ENCODE measurements at places on chromosomes 2 and 18. TPM values are rescaled to one million over a fixed set of nuclear protein-coding genes. Genes with fewer than 3 reads are reported as not detected.

- DNase-seq: no peak
These were observed 45.6 kb upstream of the RNU4ATAC start for GRCh38 chr2:121485039-121485438.

CYP27A1 gene
- total RNA-seq: 17.0 TPM

GRCh38 chr2:28621172-28622100 lies 125.6 kb downstream of the PLB1 start:
- peak; percentile 67 for DNase-seq

DNA sequence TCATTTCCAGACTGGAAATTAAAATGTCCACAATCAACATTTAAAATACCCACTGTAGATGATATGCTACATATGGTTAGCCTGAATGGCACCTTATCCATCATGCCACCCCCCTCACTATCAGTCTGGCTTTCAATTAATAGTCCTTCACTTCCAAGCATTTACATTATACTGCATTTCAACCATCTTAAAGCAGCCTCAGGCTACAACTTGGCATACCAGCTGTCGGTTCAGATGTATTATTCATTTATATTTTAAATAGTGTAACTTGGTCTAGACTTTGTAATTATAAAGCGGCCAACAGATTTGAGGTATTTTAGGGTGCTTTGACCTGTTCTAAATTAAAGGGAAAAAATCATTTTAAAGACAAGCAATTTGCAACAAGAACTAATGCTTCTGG lies 2.6 kb downstream of the GCG start:
- DNase-seq: no peak

SLC16A14 gene
- total RNA-seq: 3.4 TPM

DNA sequence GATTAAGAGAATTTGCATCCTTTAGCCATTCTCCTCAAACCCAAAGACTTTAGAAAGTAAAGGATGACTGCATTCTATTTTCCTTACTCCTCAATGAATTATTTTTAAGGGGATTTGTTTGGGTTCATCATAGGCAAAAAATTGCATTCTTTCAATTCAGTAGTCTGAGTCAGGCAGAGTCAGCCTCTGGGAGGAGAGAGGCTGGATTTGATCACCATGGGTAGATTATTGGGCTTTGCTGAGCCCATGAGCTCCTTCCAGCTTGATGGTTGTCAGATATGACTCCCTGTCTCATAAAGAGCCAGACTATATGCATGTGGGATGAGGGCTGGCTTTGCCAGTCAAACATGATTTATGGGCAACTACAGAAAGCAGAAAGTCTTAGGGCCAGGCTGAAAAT lies 101.2 kb downstream of the KCNS3 start:
- DNase-seq: no peak

DNA sequence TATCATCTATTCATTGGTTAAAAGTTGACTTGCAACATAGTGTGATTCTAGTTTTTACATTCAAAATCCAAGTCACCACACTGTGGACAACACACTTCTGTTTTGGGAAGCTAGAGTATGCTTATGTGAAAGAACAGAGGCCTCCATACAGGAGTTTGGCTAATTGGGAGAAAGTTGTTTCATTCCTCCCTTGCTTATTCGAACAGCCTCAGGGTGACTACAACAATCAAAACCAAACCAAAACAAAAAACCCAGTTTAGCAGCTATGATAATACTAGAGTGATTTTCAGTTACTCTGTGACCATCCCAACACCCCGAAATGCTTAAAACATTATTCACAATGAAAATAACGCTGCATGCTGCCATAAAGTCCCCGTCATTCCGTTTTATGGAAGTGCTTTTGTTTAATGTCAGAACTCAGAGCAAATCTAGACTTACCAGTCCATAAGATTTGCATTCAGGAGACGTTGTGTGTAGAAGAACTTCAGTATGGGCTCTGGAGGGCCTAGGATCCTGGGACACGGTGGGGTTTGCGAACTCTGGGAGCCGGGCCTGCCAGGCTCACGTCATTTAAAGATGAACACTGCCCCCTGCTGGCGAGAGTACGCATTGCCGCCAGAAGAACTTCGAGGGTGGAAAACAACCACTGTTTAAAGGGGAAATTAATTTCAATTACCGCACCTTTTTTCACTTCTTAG lies 111.4 kb downstream of the FTCDNL1 start:
- peak; percentile 48 for DNase-seq

ABCG8 gene
- not detected for total RNA-seq

GAD1 gene
- total RNA-seq: not detected

GRCh38 chr2:236309669-236310029 lies 45.4 kb upstream of the ASB18 start:
- DNase-seq: no peak

DNA sequence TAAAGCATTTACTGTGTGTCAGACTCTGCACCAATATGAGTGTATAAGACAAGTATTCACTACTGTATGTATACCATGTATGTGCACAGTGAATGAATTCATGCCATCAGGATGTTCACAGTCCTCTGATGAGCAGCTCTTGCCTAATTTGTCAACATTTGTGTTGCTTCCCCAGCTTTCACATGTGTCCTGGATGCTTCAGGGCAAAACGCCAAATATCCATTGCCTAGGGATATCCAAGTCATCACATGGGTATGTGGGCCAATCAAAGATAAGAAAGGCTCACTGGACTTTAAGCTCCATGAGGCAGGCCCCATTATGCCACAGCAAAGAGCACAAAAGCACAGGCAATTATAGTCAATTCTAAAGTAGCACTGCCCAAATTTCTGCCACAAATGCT lies 134.2 kb upstream of the CHAC2 start:
- DNase-seq: no peak

GRCh38 chr2:189569295-189569910 lies 11.2 kb downstream of the SLC40A1 start:
- no peak for DNase-seq

DNA sequence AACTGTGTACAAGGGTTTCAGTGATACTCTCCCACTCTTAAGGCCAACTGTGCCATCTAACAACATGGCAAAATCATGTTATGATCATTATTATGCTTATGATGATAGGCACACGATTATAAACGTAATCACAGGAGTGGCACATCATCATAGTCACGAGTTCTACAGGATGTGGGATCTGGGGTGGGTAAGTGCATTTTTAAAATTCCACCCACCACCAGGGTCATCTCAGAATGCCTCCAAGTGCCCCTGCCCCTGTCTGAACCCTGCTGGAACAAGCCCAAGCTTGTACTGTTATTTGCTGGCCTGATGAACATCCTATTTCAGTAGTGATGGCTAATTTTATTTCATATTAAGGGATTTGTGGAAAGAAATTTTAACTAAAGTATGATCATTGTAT lies 117.8 kb downstream of the PTPRM start:
- DNase-seq: no peak

PFN4 gene
- total RNA-seq: 0.83 TPM

TCF4 gene
- 65.1 TPM for total RNA-seq

- no peak for DNase-seq
These were observed 978.8 kb upstream of the POU3F3 start for GRCh38 chr2:103875131-103875530.

GRCh38 chr2:98153481-98153880 lies 66.5 kb downstream of the VWA3B start:
- no peak for DNase-seq

DSG4 gene
- total RNA-seq: not detected

GRCh38 chr2:54394392-54394791 lies 61.7 kb upstream of the SPTBN1 start:
- no peak for DNase-seq

DNA sequence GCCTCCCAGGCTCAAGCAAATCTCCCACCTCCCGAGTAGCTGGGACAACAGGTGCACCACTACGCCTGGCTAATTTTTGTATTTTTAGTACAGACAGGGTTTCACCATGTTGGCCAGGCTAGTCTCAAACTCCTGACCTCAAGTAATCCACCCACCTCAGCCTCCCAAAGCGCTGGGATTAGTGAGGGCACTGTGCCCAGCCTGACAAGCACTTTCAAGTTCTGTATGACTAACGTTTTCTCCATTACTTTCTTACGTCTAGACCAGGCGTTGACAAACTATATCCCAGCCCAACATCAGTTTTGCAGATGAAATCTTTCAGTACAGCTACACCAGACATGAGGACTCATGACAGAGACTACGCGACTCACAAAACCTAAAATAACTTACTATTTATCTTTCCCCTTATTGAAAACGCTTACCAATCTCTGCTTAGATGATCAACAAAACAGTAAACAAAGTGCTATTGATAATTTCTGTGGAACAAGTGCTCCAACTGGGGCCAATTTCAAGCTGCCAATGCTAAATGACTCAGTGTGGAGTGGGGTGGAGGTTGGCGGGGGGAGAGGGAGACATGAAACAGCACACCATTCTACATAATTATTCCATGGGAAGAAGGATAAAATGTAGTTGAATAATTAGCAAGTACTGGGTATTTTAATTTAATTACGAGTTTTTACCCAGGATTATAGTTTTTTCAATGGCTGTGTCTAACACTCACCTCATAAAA lies 59.1 kb downstream of the SAP130 start:
- no peak for DNase-seq

FER1L5 gene
- total RNA-seq: not detected

IL36A gene
- not detected for total RNA-seq

DNA sequence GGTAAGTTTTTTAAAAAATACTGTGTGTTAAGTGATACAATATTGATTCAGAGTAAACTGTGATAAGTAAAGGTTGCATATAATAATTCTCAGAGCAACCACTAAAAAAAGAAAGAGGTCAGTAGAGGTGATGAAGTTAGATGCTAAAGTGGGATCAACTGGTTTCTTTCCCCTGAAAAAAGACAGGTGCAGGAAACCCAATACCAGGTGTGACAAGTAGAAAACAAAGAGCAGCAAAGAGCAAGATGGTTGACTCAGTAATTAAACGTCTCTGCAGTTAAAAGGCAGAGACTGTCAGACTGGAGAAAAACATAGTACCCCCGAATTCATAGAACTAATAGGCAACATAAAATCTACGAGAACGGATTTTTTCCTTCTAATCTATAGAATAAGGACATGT lies 128.3 kb downstream of the ATP9B start:
- DNase-seq: no peak

LRATD1 gene
- total RNA-seq: 8.3 TPM

DNA sequence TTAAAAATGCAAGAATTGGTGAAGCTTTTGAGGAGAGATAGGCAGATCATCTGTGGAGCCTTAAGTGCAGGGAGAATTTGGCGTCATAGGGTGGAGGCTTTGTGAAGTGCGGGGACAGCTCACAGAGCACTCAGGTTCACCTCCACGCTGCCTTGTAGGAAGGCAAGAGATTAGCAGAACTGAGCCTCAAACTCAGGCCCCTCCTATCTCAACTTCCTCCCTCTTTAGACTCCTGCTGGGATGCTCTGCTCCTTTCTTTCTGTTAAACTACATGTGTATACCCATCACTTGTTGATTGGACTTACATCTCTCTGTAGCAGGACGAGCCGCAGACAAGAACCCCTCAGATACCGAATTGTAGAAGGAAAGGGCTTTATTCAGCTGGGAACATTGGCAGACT lies 422.2 kb downstream of the SETBP1 start:
- DNase-seq: no peak

SKOR2 gene
- total RNA-seq: not detected

DNA sequence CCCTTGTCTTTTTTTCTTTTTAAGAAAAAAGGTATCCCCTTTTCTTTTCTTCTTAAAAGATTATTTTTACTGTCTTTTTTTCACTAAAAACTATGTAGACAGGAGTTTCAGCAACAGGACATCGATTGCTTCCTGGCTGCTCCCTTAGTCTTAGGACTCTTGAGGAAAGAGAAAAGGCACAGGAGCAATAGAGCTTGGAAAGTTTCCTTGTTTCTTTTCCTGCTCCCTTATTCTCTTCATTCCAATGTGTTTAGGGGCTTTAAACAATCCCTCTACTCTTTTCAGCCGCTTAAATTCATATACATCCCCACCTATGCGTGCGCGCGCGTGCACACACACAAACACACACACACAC lies 225.9 kb upstream of the FBXO11 start:
- DNase-seq: no peak

GRCh38 chr2:201891676-201892075 lies 85.3 kb downstream of the CDK15 start:
- no peak for DNase-seq

IL1B gene
- total RNA-seq: 2.1 TPM

ASTL gene
- not detected for total RNA-seq

GAL3ST2 gene
- total RNA-seq: not detected

- DNase-seq: no peak
These were observed 9.7 kb downstream of the FAM98A start for GRCh38 chr2:33589444-33589843.

GRCh38 chr2:127208313-127208712 lies 11.8 kb downstream of the CYP27C1 start:
- peak; percentile 35 for DNase-seq

GRCh38 chr2:45653122-45653913 lies 1.8 kb downstream of the PRKCE start:
- DNase-seq: no peak

SOCS6 gene
- total RNA-seq: 18.6 TPM

ERFE gene
- total RNA-seq: 0.35 TPM

DNA sequence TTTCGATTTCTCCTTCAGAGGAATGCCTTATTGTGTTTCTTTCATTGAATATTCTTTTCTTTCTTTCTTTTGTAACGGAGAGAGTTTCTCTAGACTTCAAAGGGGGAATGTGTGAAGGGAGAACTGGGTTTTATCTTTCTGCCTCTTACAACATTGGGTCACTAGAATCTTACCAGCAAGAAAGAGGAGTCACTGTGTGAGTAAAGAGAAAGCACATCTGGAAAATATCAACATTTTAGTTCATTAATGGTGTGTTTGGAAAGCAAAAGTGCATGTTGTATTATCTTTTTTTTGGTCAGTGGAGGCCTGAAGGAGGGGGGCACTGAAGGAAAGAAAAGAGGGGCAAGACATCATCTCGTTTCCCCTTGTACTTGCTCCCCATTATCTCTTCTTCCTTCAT lies 86.6 kb upstream of the THOC1 start:
- DNase-seq: no peak

SERPINB10 gene
- not detected for total RNA-seq

GRCh38 chr18:13219593-13220159 lies 1.1 kb downstream of the LDLRAD4 start:
- no peak for DNase-seq

GRCh38 chr2:44170311-44170717 lies 1.6 kb downstream of the PPM1B start:
- DNase-seq: no peak
